Suppressor macrophage treated with lipopolysaccharide for 4 hours (primary cell): ENCODE measurements at places on chromosomes 11 and 22.
A peak's percentile ranks its signal among the peaks of the same experiment; 100 is the strongest.

- peak; percentile 95 for DNase-seq
Measured at GRCh38 chr11:15800111-15800800, 556.1 kb downstream of the SOX6 start.

GRCh38 chr11:58773337-58773736 is 41.6 kb upstream of the GLYAT start:
- no peak for DNase-seq

GRCh38 chr11:133122256-133122655 is 410.0 kb downstream of the OPCML start:
- no peak for DNase-seq

DNA sequence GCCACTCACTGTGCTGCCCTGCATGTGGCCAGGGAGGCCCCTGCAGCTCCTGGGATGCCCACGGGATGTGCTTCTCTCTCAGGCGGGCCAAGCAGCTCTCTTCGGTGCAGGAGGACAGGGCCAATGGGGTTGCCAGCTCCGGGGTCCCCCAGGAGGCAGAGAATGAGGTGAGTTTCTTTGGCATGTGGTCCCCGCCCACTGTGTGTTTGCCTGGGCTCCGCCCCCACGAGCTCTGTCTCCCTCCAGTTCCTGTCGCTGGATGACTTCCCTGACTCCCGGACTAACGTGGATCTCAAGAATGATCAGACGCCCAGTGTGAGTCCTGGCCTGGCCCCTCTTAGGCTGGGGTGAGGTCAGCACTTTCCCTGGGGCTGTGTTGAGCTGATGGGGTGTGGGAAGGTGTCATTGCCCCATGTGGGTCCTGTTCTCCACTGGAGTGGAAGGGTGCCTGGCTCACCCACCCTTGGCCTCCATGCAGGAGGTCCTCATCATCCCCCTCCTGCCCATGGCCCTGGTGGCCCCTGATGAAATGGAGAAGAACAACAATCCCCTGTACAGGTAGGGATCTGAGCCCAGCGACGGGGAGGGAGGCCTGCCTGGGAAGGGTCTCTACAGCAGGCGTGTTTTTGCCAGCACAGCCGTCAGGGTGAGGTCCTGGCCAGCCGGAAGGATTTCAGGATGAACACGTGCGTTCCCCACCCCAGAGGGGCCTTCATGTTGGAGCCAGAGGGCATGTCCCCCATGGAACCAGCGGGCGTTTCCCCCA is 7.7 kb downstream of the SCO2 start:
- DNase-seq, result no peak

DNA sequence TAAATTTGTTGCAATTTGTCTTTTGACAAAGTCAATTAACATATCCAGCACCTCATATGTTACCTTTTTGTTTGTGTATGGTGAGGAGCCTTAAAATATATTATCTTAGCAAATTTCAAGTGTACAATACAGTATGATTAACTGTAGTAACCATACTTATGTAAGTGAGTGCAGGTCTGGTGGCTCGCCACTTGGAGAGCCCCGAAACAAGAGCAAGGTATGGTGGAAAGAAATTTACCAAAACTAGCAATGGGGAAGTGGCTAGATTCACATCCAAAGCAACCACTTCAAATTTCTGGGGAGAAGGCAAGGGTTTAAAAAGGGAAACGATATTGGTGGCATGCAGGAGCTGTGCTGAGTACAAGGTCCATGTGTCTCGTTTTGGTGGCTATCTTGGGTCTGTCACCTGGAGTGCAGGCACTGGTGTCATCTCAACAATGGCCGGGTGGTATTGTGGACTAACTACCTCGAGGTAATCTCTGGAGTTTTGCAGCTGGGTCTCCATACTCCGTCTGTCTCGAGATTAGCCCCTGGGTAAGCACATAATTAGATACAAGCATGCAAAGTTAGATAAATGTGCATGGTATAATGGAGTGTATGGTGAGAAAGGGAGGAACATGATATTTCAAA is 8.2 kb upstream of the FNBP4 start:
- DNase-seq, result no peak

- DNase-seq, result no peak
Measured at GRCh38 chr11:70076461-70076931, 1.6 kb upstream of the ANO1 start.

DNA sequence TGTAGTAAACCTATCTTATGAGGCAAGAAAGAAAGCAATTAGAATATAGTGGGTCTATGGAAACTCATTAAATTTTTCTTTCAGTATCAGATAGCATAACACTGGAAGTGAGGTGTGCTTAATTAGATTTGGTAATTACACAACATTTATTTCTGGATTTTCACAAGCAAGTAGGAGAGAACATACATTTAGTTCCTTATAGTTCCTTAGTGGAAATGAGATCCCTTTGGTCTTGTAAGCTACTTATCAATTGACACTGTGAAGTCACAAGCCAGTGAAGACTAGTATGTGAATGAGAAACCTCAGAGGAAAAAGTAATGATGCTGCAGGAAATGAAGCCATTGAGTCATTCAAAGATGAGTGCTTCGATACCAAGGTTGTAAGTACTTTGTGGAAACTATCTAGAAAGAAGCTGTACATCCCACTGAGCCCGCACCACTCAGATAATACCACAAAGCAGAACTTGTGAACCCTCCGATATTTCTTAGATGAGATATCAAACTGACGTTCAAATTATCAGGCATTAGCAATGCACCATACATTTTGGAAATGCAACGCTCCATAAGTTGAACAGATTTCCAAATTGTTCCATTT is 53.5 kb downstream of the ENTHD1 start:
- no peak for DNase-seq
